ENCODE measurements at places on chromosomes 4 and X. TPM values are rescaled to one million over a fixed set of nuclear protein-coding genes. Genes with fewer than 3 reads are reported as not detected.

The BLTP1 gene
- 62.7 TPM for total RNA-seq

GRCh38 chrX:136453114-136453513 is 34.6 kb upstream of the BRS3 start:
- no peak for DNase-seq

DNA sequence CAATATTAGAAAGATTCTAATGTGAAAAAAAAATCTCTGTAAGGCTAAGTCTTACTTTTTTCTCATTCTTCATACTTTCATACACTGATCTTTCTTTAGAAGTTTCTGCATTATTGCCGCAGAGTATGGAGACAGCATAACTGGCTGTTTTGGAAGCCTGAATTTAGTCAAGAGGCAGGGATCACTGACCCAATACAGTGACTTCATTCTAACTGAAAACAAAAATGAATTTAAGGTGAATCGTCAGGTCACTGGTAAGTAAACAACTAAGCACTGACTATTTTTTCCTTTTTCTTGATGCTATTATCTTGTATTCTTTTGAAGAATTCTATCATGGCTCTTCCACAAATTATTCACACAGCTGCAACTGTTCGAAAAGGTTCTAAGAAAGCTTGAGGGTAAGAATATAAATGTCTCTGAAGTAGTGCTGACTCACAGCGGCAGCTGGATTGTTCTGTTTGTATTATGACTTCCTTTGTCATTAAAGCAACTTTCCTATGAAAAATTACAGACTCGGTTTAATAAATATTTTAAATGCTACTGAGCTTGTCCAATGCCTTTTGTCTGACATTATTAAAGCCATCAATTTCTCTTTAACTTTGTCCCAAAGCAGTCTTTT is 609.3 kb downstream of the FSTL5 start:
- DNase-seq = peak; percentile 12

The SPANXN3 gene
- not detected for total RNA-seq

DNA sequence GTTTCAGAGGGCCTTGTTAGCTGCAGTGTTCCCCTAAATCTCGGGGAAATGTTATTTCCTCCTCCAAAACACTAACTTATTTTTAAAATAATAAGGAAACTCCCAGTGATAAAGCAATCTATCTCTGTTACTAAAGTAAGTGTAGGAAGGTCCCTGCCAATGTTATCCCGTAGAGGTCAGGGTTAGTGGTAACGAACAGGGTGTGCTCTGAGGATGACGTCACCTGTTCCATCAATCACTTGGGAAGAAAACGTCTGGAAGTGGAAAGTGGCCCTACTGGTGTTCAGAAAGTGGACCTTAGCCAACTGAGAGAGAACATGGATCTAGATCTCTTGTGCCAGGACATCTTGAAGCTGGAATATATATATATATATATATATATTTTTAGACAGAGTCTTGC is 249.5 kb downstream of the BCOR start:
- DNase-seq = no peak

DNA sequence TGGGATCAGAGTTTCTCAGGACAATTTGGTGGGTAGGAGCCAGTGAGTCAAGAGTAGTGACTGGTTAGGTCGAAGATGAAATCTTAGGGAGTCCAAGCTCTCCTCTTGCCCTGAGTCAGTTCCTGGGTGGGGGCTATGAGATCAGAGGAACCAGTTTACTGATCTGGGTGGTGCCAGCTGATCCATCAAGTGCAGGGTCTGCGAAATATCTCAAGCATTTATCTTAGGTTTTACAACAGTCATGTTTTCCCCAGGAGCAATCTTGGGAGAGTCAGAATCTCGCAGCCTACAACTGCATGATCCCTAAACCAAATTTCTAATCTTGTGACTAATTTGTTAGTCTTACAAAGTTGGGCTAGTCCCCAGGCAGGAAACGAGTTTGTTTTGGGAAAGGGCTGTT is 1833.2 kb upstream of the PCDH7 start:
- peak; percentile 52 for DNase-seq

The POF1B gene
- total RNA-seq = not detected

GRCh38 chr4:140070973-140071372 is 83.0 kb downstream of the MAML3 start:
- DNase-seq = no peak

The SASH3 gene
- not detected for total RNA-seq

The SEC24B gene
- total RNA-seq = 26.6 TPM

GRCh38 chr4:110211770-110212061 is 13.3 kb upstream of the ELOVL6 start:
- DNase-seq = no peak

- DNase-seq = peak; percentile 79
Measured at GRCh38 chr4:168631241-168632162, 134.7 kb downstream of the PALLD start.

- peak; percentile 69 for DNase-seq
Measured at GRCh38 chr4:1360423-1361283, 13.6 kb downstream of the UVSSA start.

The YY2 gene
- 0.38 TPM for total RNA-seq

The RS1 gene
- total RNA-seq = not detected

DNA sequence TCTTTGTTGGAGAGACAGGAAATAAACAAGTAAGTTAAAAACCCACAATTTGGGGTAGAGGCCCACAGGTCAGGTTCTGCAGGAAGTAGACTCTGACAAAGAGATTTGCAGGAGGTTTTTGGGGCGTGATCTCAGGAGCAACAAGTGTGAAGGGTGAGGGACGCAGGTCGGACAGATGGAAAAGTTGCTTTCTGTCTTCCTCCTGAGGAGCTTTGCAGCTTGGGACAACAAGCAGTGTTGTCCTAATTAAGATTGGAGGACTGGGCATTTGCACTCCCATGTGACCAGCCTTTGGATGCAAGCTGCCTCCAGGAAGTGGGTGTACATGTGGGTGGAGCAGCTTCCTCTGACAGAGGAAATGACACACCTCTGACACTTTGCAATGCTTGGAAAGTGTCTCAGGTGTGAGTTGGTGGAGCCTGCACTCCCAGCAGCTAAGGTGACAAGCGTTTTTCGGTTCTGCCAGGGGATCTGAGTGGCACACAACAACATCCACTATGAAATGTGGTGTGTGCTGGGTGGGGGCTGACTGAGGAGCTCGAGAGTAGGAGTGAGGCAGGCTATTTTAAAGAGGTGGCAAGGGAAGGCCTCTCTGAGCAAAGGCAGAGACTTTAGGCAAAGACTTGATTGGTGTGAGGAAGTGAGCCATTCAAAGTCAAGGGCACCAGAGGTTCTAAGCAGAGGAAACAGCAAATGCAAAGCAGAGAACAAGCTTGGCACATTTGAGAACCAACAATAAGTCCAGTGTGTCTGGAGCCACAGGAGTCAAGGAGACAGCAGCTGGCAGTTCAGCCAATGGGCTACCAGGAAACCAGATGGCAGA is 339.8 kb upstream of the GATB start:
- no peak for DNase-seq

The SHROOM3 gene
- 44.6 TPM for total RNA-seq

DNA sequence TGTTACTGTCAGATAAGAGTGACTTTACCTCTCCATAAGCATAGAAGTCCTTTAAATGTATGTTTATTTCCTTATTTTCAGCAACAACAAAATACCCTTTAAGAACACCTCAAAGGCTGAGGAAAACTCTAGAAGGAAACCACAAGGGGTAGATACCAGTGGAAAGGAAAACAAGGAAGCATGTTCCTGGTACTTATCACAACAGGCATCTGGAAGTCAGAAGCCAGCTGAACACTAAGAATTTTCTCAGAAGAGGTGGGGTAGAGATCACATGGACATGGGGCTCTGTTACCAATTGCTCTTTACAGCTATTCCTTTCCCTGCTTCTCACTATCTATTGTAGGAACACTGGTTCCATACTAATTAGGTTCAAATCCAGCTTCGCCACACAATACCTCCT is 51.5 kb upstream of the BEND2 start:
- no peak for DNase-seq

The ODAPH gene
- not detected for total RNA-seq

The GLOD5 gene
- not detected for total RNA-seq

The SLC6A8 gene
- total RNA-seq = 12.5 TPM

DNA sequence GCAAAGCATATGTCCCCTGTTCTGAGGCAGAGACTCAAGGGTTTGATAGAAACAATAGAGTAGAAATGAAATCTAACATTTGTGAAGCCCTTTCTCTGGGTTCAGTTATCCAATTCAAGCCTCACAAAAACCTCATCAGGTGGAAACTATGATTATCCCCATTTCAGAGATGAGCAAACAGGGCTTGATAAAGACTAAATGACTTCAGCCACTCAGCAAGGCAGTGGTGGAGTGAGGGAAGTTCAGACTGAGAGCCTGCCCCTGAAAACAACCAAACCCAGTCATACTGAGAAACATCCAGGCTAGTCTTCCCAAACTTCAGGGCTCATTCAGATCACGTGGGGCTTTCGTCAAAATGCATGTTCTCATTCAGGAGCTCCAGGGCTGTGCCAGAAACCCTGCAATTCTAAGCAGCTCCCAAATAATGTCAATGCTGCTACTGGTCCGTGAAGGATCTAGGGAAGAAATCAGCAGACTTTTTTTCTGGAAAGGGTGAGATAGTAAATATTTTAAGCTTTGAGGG is 109.6 kb upstream of the KIT start:
- DNase-seq = no peak

DNA sequence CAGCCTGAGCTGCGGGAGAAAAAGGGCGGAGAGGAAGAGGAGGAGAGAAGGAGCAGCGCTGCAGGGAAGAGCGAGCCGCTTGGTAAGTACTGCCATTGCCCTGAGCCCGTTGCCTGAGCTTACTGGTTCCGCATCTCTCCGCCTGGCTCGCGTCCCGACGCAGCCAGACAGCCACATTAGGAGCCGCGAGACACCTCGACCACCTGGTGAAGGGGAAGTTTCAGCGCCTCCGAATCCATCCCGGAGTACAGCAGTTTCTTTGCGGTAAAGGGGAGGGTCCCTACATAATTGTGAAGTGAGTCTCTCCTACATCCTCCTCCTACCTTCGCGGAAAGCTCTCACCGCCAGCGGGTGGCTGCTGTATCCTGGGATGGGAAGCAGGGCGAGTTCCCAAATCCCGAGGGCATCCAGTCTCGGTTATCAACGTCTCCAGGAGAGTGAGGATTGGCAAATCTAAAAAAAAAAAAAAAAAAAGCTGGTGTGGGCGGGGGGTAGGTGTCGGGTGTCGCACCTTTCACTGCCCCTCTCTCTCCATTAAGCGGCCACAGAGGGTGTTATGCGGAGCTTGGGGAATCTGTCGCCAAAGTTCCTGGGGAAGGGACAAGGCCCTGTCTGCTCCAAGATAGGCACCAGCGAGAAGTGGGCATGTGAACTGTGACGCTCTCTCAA is 7.9 kb downstream of the TBX22 start:
- no peak for DNase-seq

The MTNR1A gene
- total RNA-seq = not detected

DNA sequence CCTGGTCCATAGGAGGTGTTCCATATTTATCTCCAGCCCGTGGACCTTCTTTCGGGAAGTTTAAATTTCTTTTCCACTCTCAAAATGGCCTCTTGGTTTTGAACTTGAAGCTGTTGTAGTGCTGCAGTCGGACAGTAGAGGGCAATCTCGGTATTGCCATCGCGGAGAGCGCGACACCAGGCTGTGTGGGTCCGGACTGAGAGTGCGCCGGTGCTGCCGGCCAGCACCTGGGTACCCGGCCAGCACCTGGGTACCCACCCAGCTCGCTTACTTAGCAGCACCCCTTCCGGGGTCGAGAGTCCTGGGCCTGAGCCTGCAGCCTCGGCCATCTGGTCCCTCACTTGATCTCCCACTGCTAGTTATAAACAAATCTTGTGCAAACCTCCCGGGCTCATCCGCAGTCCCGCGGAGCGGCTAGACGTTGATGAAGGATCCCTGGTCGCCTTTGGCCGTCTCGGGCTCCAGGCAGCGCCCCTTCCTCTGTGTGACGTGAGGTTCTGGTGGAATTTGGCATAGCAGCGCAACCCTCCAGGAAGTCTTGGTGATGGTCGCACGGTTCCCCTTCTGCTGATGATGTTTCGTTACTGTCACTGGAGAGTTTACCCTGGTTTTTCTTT is 18.0 kb downstream of the FAM9A start:
- DNase-seq = peak; percentile 10

DNA sequence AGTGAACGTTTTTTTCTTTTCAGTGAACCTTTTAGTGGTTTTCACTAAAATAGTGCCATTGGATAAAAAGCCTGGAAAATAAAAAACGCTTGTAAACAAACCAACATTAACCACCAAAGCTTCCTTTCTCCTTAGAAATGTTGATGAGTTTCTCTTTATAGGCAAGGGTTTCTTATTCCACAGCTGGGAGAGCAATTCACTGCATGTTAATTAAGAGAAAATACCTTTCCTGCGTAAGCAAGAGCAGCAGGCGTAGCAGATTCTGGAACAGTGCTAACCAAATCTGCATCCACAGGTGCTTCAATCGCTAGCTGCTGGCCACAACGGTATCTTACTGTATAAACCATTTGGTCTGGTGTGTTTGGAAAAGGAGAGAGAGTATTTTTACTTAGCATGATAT is 13.3 kb upstream of the AASDH start:
- no peak for DNase-seq

GRCh38 chr4:163673848-163674697 is 179.6 kb downstream of the TMA16 start:
- no peak for DNase-seq

DNA sequence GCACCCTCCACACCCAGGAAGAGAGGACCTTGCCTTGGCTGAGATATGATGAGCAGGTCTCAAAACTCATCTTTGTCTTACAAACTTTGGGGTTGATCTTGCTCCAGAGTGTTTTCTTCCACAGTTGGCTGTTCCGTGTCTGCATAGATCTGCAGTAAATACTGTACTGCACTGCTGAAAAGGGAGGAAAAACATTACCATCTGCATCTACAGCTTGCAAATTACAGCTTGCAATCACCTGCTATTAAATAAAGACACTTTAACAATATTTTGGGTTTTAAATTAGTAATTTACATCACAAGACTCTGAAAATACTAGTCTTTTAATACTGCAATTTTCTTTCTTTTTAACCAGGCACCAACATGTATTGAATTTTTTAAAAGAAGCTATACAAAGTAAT is 499.5 kb downstream of the STIM2 start:
- no peak for DNase-seq

- DNase-seq = no peak
Measured at GRCh38 chrX:129618997-129619396, 35.8 kb downstream of the APLN start.

- DNase-seq = peak; percentile 48
Measured at GRCh38 chr4:85475631-85476233, 782 bp downstream of the ARHGAP24 start.

DNA sequence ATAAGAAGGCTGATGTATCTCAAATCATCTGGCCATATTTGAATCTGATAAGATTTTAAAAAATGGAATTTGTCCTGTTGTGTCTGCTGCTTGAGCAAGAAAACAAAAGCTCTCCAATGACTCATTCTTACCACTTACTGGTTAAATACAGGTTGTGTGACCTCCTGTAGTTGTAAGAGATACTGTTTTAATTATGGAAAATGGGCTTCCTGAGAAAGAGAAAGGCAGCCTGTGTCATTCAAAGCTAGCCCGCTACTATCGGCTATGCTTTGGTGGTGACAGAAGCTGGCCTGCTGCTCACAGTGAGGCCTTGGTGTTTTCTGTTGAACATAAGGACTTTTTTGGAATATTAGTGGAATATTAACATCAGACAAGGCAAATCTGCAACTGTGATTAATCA is 1722.1 kb upstream of the PCDH10 start:
- no peak for DNase-seq
